ENCODE measurements at places on chromosomes 4 and X.

DNA sequence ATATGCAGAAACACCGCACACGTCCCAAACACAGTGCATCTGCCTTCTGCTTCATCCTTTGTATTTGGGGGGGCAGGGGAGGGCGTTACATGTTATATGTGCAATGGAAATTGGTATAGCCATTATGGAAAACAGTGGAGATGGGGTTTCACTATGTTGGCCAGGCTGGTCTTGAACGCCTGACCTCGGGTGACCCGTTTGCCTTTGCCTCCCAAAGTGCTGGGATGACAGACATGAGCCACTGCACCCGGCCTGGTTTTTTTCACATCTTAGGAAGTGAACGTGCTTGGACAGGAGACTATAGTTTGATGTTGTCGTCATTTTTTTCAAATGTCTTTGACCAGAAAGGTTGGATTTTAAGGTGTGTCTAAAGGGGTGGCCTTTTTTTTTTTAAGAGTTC, 88.6 kb downstream of the DHRSX start:
- no peak for DNase-seq

GRCh38 chr4:18213576-18214198, 192.1 kb upstream of the LCORL start:
- DNase-seq: no peak

DNA sequence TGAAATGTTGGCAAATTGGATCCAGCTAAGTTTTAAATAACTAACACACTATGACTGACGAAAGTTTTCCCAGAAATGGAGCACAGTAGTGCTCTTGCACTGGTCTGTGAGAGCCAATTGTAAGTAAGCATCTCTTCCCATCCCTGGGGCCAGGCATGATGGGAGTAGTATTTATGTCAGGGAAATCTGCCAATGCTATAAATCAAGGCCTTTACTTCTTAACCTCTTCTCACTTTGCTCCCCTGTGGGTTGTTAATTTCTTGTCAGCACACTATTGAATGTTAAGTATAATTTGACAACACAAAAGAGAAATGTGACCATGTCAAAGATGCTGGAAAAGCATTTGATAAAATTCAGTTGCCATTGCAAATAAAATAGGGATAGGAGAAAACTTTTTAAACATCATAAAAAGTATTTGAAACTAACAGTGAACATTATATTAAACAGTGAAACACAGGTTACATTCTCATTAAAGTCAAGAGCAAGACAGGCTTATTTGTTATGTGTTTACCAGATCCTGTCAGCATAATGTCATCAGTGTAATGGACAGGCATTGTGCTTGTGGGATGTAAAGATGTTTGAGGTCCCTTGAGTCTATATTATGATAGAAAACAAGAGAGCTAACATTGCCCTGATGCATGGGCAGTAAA, 5.0 kb downstream of the F8A1 start:
- DNase-seq: no peak

- no peak for DNase-seq
Measured at GRCh38 chr4:140863197-140863596, 107.0 kb upstream of the TBC1D9 start.

DNA sequence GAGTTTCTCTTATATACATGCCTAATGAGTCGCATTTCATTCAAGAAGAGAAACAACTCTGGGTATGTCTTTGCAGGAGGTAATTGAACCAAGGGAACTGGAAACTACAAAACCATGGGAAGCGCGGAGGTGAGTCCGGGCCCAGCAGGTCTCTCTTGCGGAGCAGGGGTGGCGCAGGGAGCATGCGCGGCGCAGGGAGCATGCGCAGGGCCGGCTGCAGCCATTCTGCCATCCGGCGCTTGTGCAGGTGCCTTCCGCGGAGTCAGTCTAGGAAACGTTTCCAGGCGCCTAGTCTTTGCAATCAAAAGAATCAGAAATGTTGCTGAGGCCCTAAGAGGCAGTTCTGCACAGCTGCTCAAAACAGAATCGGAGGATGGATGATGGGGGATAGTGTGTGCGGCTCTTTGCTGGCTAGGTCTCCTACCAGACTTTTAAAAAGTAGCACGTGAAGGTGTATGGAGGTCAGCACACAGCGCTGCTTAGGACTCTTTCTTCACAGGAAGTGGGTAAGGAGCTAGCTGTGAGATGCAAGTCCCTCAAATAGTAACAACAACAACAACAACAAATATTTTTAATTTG, 433.8 kb upstream of the FAT1 start:
- no peak for DNase-seq

- DNase-seq: no peak
Measured at GRCh38 chr4:60588556-60588955, 611.6 kb upstream of the ADGRL3 start.

- no peak for DNase-seq
Measured at GRCh38 chr4:115325836-115326235, 212.4 kb upstream of the NDST4 start.

GRCh38 chr4:7831858-7832730, 107.6 kb downstream of the AFAP1 start:
- no peak for DNase-seq

DNA sequence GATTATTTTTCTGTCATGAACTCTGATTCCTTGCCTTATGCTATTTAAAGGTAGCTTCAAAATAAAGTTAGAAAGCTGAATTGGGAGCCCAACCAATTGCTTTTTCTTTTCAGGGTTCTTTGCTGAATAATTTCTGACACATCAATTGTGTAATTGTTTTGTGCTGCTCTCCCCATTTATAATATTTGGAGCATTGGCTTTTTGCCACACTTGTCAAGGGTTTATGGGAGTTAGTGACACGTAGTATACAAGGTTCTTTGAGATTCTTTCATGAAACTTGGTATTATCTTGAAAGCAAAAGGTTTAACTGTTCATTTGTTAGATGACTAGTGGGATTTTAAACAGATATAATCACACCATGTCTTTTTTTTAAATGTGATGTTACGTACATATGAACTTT, 80.9 kb downstream of the POLA1 start:
- no peak for DNase-seq

GRCh38 chr4:97359826-97360225, 783.5 kb downstream of the STPG2 start:
- no peak for DNase-seq

- DNase-seq: no peak
Measured at GRCh38 chrX:17214962-17215361, 160.0 kb upstream of the NHS start.

- no peak for DNase-seq
Measured at GRCh38 chr4:38531141-38531727, 132.8 kb upstream of the KLF3 start.

- peak; percentile 25 for DNase-seq
Measured at GRCh38 chrX:41180194-41180908, 95.1 kb downstream of the USP9X start.

DNA sequence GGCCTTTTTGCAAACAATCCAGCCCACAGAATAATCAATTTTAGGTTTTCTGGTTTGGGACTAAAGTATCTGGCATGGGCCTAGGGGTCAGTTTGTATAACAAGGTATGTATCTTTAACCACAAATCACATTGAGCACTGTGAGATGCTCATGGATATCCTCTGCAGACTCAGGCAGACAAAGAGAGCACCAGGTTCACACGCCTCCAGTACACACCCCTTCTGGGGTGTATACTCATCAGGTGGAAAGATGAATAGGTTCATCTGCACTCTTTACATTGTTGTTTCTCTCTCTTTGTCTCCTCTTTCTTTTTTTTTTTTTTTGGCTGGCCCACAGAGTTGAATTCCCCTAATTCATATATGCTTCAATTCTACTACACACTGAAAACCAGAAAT, 21.1 kb downstream of the TEC start:
- DNase-seq: no peak

- no peak for DNase-seq
Measured at GRCh38 chr4:151304226-151304625, 21.2 kb downstream of the SH3D19 start.

GRCh38 chr4:1380368-1381151, 25.7 kb downstream of the NKX1-1 start:
- DNase-seq: no peak

DNA sequence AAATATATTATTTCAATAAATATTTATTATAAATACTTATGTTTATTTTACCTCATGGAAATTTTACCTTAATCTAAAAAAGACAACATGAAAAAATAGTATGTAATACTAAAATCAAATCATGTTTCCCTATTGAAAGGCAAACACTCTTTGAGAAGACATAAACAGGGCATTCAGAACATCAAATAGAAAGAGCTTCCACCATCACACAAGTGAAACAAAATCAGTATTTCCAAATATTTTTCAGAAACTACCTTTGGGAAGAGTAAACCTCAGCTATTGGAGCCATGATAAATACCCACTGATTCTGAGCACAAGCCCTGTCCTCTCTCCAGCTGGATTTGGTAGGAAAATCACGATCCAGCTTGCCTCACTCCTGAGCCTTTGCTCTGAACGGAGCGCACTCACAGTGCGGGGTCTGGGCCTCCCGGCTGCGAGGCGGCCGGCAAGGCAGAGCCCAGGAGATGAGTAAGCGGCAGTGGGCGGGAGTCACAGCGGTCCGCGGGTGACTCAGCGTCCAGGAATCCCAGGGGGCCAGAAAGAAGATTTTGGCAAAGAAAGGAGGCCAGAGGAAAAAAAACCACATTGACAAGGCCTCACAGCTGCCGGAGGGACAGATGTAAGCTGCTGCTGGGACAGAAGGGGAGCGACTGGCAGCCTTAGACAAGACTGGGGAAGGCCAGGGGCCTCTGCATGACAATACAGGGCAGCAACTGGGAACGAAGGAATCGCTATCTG, 14.7 kb upstream of the ANXA5 start:
- peak; percentile 37 for DNase-seq

GRCh38 chr4:37685161-37685822, 884 bp downstream of the RELL1 start:
- DNase-seq: peak; percentile 26

- no peak for DNase-seq
Measured at GRCh38 chr4:8651661-8652180, 59.2 kb downstream of the CPZ start.

- no peak for DNase-seq
Measured at GRCh38 chr4:181939199-181939945, 303.8 kb upstream of the TENM3 start.

GRCh38 chrX:139187738-139188137, 342.8 kb upstream of the F9 start:
- DNase-seq: no peak

- no peak for DNase-seq
Measured at GRCh38 chr4:126264839-126265238, 950.1 kb downstream of the FAT4 start.

DNA sequence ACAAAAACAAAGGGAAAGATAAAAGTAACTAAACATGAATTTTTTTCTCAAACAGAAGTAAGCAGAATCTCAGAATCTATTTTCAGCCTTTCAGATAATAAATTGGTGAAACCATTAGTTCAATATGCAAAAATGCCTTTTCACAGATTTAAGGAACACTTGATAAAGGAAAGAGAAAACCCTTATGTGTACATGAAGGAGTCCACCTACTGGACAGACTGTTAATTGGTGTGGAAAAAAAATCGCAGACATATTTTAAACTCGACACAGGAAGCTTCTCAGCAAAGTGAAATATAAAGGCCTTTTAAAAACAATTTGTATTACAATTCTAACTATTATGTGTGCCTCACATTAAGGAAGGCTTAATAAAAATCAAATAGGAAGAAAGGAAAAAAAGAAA, 22.3 kb downstream of the COX7B2 start:
- DNase-seq: no peak

- DNase-seq: no peak
Measured at GRCh38 chr4:61540944-61541343, 340.8 kb downstream of the ADGRL3 start.

- no peak for DNase-seq
Measured at GRCh38 chrX:137387646-137388045, 178.3 kb upstream of the ZIC3 start.

- no peak for DNase-seq
Measured at GRCh38 chrX:25012793-25013631, 2.8 kb downstream of the ARX start.

DNA sequence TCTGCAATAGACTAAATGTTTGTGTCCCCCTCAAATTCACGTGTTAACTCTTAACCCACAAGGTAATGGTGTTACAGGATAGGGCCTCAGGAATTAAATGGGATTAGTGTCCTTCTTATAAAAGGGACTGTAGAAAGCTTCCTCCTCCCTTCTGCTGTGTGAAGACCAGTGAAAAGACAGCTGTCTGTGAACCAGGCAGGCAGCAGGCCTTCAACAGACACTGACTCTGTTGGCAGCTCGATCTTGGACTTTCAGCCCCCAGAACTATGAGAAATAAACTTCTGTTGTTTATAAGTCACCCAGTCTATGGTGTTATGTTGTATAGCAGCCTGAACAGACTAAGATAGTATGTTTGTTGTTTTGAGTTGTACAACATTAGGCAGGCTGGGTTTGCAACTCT, 208.1 kb downstream of the GBA3 start:
- no peak for DNase-seq

- no peak for DNase-seq
Measured at GRCh38 chr4:36917413-36917812, 327.1 kb upstream of the NWD2 start.

GRCh38 chr4:84718699-84719098, 135.8 kb downstream of the CDS1 start:
- DNase-seq: no peak

DNA sequence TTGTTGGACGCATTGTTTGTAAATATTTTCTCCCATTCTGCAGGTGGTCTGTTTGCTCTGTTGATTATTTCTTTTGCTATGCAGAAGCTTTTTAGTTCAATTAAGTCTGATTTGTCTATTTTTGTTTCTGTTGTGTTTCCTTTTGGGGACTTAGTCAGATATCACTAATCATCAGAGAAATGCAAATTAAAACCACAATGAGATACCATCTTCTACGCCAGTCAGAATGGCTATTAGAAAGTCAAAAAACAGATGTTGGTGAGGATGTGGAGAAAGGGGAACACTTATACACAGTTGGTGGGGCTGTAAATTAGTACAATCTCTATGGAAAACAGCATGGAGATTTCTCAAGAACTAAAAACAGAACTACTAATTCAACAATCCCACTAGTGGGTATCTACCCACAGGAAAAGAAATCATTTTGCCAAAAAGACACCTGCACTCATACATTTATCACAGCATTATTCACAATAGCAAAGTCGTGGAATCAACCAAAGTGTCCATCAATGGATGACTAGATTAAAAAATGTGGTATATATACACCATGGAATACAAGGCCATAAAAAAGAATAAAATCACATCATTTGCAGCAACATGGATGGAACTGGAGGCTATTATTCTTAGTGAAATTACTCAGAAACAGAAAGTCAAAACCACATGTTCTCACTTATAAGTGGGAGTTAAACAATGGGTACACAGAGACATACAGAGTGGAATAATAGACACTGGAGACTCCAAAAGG, 8.1 kb downstream of the COQ2 start:
- DNase-seq: no peak

- no peak for DNase-seq
Measured at GRCh38 chr4:26400132-26400531, 79.3 kb downstream of the RBPJ start.

- DNase-seq: no peak
Measured at GRCh38 chr4:107629318-107629717, 90.7 kb downstream of the PAPSS1 start.

DNA sequence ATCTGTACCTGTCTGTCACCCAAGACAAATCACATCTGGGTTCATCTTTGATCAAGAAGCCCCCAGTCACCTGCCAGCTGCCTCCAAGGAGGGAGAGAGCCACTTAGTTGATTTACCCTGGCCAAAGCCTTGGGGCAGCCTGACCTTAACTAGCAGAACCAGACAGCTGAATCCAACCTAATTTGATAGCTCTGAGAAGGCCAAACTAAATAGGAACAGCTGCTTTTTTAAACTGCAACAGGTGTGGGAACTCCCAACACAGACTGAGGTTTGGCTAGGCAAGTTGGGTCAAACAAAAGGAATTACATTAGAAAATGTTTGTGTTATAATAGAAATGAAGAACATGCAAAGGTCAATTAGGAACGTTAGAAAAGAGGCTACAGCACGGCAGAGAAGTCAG, 375.7 kb downstream of the NLGN4X start:
- DNase-seq: no peak

All from activated naive CD4-positive, alpha-beta T cell treated with anti-CD3 and anti-CD28 coated beads, Interleukin-2, amount 50 U/mL, for 72 hours (primary cell).